ENCODE measurements at places on chromosomes 12 and 14. TPM values are rescaled to one million over a fixed set of nuclear protein-coding genes. Genes with fewer than 3 reads are reported as not detected.
A peak's percentile ranks its signal among the peaks of the same experiment; 100 is the strongest.

Gene ST8SIA1
- 2.0 TPM for polyA plus RNA-seq

Gene KRR1
- polyA plus RNA-seq = 11.2 TPM

Gene APOF
- not detected for polyA plus RNA-seq

Gene DPF3
- 1.2 TPM for polyA plus RNA-seq

Gene KRT72
- polyA plus RNA-seq = 1.4 TPM

Gene WSB2
- 18.6 TPM for polyA plus RNA-seq

Gene NANOG
- 0.02 TPM for polyA plus RNA-seq

Gene DENND5B
- polyA plus RNA-seq = 7.0 TPM

Gene AQP6
- not detected for polyA plus RNA-seq

Gene RAB35
- 14.8 TPM for polyA plus RNA-seq

Gene DEPDC4
- 0.24 TPM for polyA plus RNA-seq

DNA sequence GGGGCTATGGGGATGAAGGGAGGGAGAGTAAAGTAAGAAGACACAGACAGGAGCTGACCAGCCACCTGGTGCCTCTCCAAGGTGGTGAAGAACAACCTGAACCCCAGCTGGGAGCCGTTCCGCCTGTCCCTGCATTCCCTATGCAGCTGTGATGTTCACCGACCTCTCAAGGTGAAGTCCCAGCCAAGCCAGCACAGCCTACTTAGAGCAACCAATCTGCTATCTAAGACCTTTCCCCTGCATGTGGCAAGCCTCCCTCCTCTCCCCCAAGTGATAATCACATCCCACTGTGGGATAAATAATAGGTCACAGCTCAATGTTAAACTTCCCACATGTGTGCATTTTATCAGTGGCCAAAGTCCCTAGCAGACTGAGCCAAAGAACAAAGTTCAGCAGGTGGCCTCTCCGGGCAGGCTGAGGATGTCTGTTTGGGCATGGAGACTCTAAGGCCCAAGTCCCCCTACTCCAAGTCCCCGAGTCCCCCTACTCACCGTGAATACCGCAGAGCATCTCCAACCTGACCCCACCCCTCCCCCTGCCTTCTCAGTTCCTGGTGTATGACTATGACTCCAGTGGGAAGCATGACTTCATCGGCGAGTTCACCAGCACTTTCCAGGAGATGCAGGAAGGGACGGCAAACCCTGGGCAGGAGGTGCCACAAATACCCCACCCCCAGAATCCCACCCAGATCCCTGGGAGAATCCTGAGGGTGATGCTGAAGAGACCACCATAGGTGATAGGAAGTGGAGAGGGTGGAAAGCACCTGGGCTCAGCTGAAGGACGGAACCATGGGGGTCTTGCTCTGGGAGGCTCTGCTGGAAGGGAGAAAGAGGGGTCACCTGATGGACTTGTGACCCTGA is 3.5 kb downstream of the CPNE6 start:
- DNase-seq = no peak

DNA sequence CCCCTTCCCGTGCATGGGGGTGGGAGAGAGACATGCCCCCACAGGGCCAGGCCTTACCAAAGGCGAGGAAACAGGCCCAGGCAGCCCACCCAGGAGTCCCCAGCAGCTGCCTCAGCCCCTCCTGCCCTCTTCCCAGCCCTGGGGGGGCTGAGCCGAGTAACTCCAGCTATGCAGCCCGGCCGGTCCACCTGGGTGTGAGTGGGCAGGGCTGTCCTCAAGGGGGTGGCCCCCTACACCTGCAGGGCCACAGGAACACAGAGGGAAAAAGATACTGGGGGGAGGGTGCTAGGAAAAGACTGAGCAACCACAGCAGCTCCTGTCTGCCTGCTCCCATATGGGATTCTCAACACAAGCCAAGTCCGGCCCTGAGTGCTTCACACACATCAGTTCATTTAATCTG is 7.6 kb downstream of the FIGNL2 start:
- DNase-seq = no peak

- no peak for DNase-seq
Observed at GRCh38 chr12:105887131-105887530, 251.6 kb downstream of the NUAK1 start.

- no peak for DNase-seq
Observed at GRCh38 chr14:87094913-87095312, 898.1 kb downstream of the GALC start.

- no peak for DNase-seq
Observed at GRCh38 chr12:85856966-85857365, 17.1 kb upstream of the NTS start.

GRCh38 chr14:55562135-55562534 is 17.9 kb upstream of the KTN1 start:
- DNase-seq = no peak

- DNase-seq = no peak
Observed at GRCh38 chr12:89840162-89840922, 131.7 kb upstream of the ATP2B1 start.

DNA sequence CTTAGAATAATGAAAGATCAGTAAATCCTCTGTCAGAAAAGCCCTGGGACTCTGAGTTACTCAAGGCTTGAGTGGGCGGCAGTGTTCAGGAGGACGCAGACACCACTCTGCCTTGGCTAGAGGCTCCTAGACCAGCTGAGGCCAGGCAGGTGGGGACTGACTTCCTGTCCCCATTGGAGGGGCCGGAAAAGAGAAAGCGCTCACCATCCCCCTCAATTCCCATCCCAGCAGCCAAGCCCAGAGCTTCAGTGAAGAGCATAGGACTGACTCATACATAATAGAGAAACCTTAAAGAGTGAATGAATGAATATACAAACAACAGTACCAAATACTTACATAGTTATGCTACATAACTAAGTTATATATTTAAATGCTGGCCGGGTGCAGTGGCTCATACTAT is 62.0 kb downstream of the PLEKHG7 start:
- DNase-seq = no peak

DNA sequence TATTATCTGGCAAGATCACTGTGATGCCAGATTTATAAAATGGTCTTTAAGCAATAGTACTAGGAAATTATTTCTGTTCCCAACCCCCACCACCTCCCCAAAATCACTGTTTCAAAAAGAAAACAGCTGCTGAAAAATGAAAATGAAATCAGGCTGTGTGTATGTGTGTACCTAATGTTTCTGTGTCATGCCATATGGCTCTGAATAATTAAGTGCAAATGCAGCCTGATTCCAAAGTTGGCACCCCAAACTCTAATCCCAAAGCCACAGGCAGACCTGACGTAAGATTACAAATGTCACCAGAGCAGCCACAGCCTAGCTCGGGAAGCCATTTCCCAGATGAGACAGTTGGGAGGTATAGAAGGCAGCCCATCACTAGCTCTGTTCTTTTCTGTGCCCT is 175.5 kb downstream of the MED13L start:
- DNase-seq = no peak

GRCh38 chr12:113285679-113286610 is 49.0 kb downstream of the SLC8B1 start:
- no peak for DNase-seq

DNA sequence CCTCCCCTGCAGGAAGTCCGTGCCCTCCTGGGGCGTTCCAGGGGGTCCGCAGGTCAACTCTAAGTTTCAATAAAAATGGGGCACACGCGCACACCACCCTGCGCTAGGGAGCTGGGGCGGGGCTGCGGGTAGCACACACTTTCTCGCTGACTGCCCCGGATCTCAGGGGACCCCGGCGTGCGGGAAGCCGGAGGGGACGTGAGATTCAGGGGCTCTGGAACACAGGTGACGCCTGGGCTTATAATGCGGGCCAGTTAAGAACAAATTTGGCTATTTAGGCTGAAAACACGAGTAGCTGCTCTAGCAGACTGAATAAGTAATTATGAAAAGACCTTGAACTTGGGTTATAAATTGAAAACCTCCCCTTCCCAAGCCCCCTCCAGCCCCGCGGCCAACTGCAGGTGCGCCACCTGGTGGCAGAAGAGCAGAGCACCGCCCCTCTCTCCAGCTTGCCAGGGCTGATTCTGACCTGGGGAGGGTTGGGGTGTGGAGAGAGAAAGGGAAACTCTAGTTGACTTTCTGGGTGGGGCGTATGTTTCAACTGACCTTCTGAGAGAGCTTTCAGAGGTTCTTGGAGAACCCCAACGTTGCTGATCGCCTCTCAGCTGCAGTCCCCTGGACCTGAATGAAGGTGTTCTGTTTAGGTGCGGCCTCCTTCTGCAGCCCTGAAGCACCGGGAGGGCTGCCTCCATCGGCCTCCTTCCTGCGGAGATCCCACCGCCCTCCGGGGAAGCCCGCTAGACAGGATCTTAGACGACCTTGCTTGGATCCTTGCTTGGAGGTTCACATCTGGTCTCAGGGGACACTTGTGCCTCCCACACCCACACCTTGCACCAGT is 118.4 kb upstream of the EVL start:
- DNase-seq = no peak

GRCh38 chr14:92641306-92641705 is 107.1 kb downstream of the LGMN start:
- DNase-seq = peak; percentile 65

GRCh38 chr12:14907953-14908352 is 22.3 kb upstream of the MGP start:
- no peak for DNase-seq

DNA sequence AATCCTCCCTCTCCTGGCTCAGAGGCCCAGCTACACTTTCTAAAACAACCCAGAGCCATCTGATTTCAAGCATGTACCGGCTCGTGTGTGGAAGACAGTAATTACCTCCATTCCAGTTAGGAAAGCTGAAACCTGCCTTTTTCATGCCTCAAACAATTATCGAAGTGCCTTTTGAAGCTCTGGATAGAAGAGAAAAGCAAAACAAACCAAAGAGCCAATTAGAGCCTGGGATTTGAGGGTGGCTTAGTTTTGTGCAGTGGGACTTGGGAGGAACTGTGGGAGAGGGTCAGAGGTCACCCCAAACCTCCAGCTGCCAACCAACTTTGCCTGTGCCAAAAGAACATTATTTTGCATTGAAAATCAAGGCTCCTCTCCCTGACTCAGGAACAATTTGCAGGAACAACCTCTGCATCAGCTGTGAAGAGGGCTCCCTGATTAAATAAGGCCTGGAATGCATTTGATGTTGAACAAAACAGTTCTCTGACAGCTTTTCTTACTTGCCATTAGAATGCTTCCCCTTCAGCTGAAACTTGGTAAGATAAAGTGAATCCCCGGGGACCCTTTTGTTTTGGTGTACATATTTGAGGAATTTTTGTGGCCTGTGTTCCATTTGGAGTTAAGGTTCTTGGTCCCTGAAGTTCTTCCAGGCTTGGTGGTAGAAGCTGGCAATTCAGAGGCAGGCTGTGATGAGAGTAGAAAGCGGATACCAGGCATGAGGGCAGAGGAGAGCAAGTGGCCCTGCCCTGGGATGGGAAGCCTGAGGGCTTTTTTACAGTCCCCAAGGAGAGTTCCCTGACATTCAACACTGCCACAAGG is 270.1 kb downstream of the ZFP36L1 start:
- no peak for DNase-seq

GRCh38 chr14:104599446-104599845 is 5.1 kb downstream of the TMEM179 start:
- peak; percentile 56 for DNase-seq

DNA sequence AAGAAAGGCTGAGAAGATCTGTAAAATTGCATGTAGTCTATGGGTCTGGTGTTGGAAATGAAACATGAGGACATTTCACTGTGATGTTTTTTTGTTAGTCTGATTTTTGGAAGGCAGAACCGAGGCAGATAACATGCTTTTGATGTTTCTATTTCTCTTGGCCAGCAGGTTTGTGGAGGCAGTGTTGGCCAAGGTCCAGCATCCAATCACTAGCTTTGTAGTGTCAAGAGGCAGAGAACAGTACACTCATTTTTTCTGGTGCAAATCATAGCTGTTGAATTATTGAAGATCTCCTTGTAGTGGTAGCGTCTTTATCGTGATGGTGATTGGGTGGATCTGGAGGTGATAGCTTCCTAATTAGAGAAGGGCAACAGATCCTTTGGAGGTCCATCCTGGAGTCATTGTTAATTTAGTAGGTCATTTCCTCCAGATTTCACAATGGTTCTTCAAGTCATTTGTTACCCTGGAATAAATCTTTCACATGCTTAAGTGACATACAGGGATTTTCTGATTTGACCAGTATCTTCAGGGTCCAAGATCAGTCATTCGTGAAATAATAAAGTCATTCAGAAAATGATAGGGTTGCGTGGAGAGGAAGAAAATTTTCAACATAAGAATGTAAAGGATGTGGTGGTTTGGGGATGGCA is 252.4 kb upstream of the CPNE8 start:
- DNase-seq = no peak

DNA sequence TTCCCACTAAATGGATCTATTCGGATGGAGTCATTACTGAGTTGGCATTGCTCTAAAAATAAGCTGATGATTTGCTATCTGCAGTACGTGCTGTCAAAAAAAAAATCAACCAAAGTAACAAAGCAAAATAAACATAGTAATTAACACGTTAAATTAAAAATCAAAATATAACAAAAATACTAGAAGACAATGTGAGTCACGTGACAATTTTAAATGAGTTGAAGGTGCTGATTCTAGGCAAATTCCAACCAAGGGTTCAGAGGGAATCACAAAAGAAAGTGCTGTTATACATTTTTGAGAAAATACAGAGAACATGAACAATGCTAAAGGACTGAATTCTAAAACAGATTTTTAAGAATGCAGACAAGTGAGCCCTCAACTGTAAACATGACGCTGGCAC is 45.2 kb upstream of the IFNG-AS1 start:
- no peak for DNase-seq

DNA sequence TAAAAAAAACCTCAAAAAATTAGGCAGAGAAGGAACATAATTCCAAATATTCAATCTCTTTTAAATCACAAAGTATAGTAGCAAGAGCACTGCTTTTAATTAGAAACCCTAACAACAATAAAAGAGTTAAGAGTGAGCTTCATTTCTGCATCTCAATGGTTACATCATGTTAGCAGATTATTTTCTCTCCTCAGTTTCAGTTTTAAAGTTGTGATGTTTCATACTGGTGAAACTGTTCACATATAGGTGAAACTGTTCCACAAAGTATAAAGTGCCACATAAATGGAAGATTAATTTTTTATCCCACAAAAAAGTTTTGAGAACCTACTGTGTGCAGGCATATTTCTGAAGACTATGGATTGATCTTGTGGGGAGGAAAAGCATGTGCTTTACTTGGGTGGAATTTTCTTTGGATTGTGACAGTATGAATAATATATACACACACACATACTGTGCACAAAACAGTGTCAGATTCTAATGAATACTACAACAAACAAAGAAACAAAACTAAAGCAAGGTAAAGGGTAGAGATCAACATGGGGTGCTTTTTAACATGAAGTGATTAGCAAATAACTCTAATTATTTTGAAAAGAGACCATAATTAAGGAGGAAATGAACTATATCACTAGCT is 17.1 kb downstream of the LUM start:
- no peak for DNase-seq

- DNase-seq = no peak
Observed at GRCh38 chr12:6967651-6968100, 2.8 kb downstream of the PHB2 start.

- no peak for DNase-seq
Observed at GRCh38 chr12:109810954-109811623, 22.1 kb downstream of the TRPV4 start.

- DNase-seq = no peak
Observed at GRCh38 chr14:66507181-66507721, 696 bp upstream of the GPHN start.

- DNase-seq = no peak
Observed at GRCh38 chr12:9975614-9976013, 4.4 kb downstream of the CLEC12A start.

- DNase-seq = no peak
Observed at GRCh38 chr14:78016532-78016931, 153.6 kb upstream of the NRXN3 start.
